ENCODE measurements at places on chromosomes 4 and X. TPM values are rescaled to one million over a fixed set of nuclear protein-coding genes. Genes with fewer than 3 reads are reported as not detected.

DNA sequence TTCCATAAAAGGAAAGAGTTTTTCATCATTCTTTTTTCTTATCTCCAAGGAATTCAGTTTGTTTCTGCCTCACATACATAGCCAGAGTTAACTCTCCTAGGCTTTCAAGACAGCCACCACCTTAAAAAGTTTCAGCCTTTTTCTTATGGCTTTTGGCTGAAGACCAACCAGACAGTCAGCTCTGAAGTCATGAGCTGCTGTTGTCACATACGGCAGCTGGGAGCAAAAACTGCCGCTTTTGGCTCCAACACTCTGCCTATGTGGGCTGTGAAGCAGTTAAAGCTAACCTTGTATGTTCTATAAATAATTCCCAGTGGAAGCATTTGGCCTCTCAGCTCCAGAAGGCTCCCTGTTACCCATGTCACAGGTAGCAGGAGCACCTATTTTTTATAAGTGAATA is 104.1 kb downstream of the KLHL4 start:
- DNase-seq = no peak

DNA sequence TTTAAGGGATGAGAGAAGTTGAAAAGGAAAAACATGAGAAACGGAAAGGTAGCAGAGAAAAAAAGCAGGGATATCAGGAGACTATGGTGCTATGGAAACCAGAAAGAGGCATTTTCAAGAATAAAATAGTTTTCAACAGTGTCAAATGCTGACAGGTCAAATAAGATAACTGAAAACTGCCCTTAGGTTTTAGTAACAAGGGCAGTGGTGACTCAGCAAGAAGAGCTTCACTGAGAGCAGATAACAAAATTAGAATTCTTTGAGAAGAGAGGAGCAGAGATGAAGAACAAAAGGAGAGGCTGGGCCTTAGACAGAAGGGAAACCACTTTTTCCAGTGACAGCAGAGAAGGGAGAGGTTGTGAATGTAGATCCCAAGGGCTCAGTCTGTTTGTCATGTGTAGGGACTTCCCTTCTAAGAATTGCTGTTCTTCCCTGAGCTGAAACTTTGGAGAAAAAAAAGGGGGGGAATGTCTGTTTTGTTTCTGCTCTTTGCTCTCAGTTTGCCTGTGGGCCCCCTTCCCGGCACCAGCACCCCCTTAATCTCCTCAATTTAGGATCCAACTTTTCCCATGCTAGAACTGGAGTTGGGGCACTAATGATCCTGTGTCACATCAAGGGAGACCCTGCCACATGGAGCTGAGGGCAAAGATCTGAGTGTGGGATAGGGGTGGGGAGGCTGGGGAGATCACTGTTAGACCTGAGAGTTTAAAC is 26.8 kb upstream of the MAGEA10 start:
- DNase-seq = no peak

GRCh38 chr4:141771889-141772830 is 135.8 kb downstream of the IL15 start:
- no peak for DNase-seq

GPAT3 gene
- not detected for total RNA-seq

SPACA5 gene
- total RNA-seq = not detected

SASH3 gene
- 157 TPM for total RNA-seq

Measured in OCI-LY7 (cell line).